MCF 10A (cell line): ENCODE measurements at places on chromosomes 1 and 21. TPM values are rescaled to one million over a fixed set of nuclear protein-coding genes. Genes with fewer than 3 reads are reported as not detected.

DNA sequence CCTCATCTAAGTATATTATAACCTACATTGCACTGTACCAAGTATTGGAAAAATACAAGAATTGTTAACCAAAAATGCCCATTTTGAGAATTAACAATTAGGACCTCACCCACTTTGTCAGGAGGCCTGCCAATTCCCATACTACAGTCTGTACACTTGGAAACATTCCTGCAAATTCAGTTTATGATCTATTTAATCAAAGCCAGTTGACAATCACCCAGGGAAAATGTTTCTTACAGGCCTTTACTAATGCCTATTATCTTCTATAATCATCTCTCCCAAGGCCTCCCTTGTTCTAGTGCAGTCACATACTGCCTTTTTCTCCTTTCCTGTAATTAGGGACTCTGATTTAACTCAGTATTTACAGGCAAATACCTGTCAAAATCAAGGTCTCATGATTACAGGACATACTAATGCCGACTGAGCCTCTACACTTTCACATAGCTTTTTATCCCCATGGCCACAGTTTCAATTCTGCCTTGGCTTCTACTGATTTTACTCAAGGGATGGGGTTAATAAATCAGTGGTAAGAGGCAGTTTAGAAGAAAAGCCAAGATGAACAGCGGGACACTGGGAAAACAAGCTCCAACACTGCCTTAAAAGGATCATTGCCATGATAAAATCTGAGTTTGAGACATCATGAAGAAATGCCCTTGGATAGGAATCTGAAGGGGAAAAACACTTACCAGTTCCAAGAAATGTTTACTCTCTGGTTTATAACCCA lies 338.7 kb downstream of the VAV3 start:
- H3K27ac ChIP-seq, result no peak overlapping the region
- no peaks in the 10 kb centered on the region for H3K36me3 ChIP-seq
- DNase-seq, result no peak
- no peaks in the 10 kb centered on the region for H3K27me3 ChIP-seq

- no peaks in the 10 kb centered on the region for H3K36me3 ChIP-seq
- H3K4me3 ChIP-seq, result no peak overlapping the region
- peaks cover 12% of the 10 kb centered on the region for H3K4me1 ChIP-seq
- H3K27me3 ChIP-seq, result peaks cover 41% of the 10 kb centered on the region
These were observed 344.3 kb downstream of the MATN1 start for GRCh38 chr1:30378991-30379581.

- H3K27ac ChIP-seq, result no peak overlapping the region
- H3K27me3 ChIP-seq, result no peaks in the 10 kb centered on the region
- no peak overlapping the region for H3K4me3 ChIP-seq
- peak; percentile 69 for DNase-seq
- no peaks in the 10 kb centered on the region for H3K4me1 ChIP-seq
These were observed 23.0 kb upstream of the WLS start for GRCh38 chr1:68255301-68255700.

TNNI3K gene
- 1.1 TPM in 1 of 2 replicates, not detected in the other for total RNA-seq

CFAP141 gene
- total RNA-seq, result not detected in 2 replicates

DR1 gene
- total RNA-seq, result 103 and 104 TPM in 2 replicates
